ENCODE measurements at places on chromosomes 12 and 14.

GRCh38 chr12:77837876-77838291, 7.2 kb downstream of the NAV3 start:
- H3K4me3 ChIP-seq: no peak overlapping the region
- no peaks in the 10 kb centered on the region for H3K4me1 ChIP-seq
- no peaks in the 10 kb centered on the region for H3K27me3 ChIP-seq
- no peak overlapping the region for H3K27ac ChIP-seq
- no peaks in the 10 kb centered on the region for H3K36me3 ChIP-seq
- no peak for DNase-seq

DNA sequence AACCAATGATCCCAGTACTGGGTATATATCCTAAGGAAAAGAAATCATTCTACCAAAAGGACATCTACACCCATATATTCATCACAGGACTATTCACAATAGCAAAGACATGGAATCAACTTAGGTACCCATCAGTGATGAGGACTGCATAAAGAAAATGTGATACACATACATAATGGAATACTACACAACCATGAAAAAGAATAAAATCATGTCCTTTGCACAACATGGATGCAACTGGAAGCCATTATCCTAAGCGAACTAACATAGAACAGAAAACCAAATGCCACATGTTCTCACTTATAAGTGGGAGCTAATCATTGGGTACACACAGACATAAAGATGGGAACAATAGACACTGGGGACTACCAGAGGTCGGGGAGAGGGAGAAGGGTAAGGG, 86.0 kb upstream of the LGR5 start:
- H3K4me1 ChIP-seq: no peaks in the 10 kb centered on the region
- no peak for DNase-seq
- H3K36me3 ChIP-seq: no peaks in the 10 kb centered on the region
- no peak overlapping the region for H3K4me3 ChIP-seq

DNA sequence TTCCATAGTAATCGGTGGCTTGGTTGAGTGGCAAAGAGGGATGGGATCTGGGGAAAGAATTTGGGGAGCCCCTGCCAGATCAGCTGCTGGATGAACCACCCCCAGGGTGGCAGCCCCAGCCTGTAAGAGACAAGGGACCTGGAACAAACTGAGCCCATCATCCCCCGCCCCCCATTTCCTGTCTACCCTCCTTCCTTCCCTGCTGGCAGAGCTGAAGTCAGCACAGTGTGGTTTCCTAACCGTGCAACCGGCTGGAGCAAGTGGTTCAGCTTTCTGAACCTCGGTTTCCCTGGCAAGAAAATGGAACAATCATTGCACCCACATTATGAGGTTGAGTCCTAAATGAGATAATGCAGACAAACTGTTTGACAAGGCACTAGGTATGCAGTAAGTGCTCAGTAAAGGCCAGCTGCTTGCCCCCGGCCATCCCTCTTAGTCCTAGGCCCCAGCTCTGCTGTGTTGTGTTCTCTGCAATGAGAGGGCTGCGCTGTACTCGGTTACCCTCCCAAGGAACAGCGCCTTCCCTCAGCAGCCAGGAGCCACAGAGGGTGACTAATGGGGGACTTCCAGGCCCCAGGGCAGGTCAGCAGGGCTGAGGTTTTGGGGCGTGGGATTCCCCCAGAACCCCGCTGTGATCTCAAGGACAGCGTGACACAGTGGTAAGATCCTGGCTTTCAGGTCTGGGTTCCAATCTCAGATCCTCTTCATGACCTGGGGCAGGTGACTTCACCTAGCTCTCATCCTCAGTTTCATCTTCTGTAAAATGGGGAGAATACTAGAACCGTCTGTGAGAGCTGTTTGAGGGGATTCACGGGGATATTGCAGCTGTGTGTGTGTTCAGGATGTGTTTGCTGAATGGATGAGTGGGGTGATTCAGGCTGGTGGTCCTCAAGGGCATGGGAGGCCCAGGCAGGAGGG, 16.5 kb downstream of the SELPLG start:
- peaks cover 10% of the 10 kb centered on the region for H3K4me1 ChIP-seq
- no peaks in the 10 kb centered on the region for H3K27me3 ChIP-seq
- no peak overlapping the region for H3K4me3 ChIP-seq
- H3K27ac ChIP-seq: no peak overlapping the region

DNA sequence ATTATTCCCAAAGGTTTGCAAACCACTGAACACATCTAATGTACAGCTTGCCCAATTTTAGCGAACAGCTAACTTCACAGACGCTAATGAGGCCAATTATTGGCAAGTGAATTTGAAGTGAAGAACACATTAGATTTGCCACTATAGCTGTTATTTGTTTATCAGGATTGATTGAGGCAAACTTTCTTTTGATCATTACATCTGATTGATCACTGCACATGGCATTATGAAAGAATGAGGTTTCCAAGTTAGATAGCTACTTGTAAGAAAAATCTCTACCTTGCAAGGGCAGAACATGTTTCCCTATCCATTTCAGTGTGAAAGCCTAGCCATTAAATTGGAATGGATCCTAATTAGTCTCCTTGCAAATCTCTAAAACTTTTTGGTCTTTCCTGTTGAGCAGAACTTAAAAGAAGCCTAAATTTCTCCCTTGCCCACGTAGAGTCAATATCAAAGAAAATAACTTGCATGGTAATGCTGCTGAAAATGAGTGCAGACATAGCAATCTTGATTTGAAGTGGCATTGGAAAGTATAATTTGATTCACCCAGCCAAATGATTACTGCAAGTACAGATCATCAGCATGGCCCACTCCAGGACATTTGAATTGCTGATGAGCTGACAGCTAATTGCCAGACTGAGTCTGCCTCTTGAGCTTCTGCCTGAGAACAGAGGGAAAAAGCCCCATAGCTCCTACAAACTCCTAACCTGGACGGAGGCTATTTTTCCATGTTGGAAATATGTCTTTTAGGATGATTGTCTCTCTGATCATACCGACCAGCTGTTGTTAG, 98.6 kb downstream of the TPH2 start:
- H3K4me3 ChIP-seq: no peak overlapping the region
- H3K4me1 ChIP-seq: no peaks in the 10 kb centered on the region
- DNase-seq: no peak
- H3K27me3 ChIP-seq: no peaks in the 10 kb centered on the region

DNA sequence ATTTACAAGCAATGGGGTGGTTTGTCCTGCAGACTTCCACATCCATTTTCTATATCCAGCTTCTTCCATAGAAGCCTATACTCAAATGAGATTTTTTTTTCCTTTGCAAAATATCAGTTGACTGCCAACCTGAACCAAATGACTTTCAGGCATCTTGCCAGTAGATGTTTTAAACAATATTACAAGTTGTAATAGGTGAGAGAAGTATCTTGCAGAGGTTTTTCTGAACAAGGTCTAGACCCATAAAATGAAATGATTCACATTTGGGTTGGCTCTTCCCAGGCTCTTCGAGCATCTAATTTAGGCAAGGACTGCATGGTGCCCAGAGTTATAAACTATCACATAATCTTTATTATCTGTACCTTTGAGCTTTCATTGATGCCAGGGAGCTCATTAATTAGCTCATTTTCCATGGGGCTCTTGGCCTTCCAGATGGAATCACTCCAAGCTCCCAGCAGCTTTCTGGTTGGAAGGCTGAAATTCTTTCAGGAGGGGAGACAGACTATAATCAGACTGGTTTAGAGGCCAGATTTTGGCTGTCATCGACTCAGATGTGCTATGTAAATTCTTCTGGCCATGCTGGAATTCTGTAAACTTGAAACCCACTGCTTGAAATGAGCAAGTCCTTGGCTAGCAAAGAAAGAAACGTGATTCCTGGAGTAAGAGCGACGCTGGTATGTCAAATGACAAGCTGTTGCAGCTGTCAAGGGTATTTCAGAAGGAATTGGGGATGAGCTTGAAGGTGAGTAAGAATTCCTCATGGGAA, 32.2 kb upstream of the DICER1 start:
- H3K27ac ChIP-seq: no peak overlapping the region
- H3K4me3 ChIP-seq: no peak overlapping the region
- H3K4me1 ChIP-seq: peaks cover 18% of the 10 kb centered on the region

DNA sequence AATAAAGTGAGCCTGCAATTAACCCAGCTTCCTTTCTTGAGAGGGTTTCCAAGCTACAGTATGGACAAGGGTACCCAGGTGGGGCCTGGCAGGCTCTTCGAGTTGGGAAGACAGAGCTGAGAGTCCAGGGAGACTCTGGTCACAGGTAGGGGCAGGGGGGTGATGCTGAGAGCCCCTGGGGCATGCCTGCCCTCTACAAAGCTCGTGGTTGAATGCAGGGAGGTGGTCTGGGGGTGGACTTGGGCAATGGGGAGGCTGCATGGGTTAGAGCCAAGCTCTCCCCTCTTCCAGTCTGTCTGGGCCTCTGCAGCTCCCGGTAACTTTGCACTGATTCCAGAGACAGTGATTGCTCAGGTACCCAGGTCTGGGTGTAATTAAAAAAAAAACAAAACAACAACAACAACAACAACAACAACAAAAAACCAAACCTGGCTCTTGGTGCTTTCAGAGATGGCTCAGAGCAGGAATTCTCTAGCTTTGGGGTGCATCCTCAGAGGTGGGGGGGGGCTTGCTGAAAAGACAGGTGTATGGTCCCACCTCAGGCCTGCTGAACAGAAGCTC, 30.8 kb upstream of the PPP2R5C start:
- H3K4me3 ChIP-seq: no peak overlapping the region
- peak overlapping the region; percentile 15 for H3K27ac ChIP-seq
- H3K4me1 ChIP-seq: peaks cover 16% of the 10 kb centered on the region
- no peaks in the 10 kb centered on the region for H3K36me3 ChIP-seq
- DNase-seq: peak; percentile 79

DNA sequence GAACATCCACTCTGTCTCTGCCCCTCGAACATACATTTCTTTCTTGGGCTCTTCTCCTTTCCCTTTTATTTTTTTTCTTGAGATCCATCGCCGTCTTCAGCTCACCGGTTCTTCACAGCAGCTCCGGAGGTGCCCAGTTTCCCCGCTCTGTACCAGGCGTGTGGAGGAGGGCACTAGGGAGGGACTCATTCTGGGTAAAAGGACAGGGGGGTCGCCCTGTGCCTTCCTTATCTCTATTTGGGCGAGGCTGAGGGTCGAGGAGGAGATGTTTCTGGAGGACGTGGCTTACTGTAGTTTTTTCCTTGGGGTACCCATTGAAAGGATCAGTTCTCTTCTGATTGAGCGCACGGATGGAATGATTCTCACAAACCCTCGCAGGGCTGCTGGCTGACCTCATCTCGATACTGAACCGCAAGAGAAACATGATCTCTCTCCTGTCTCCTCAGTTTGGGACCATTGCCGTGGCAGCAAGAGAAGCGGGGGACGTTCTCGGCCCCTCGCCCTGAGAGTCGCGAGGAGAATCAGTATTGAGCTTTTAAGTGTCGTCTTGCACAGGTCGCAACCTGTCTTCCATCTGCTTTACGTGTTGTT, 386 bp downstream of the LIN52 start:
- H3K27me3 ChIP-seq: no peaks in the 10 kb centered on the region
- peak overlapping the region; percentile 57 for H3K4me3 ChIP-seq
- peaks cover 24% of the 10 kb centered on the region for H3K4me1 ChIP-seq
- no peaks in the 10 kb centered on the region for H3K36me3 ChIP-seq

DNA sequence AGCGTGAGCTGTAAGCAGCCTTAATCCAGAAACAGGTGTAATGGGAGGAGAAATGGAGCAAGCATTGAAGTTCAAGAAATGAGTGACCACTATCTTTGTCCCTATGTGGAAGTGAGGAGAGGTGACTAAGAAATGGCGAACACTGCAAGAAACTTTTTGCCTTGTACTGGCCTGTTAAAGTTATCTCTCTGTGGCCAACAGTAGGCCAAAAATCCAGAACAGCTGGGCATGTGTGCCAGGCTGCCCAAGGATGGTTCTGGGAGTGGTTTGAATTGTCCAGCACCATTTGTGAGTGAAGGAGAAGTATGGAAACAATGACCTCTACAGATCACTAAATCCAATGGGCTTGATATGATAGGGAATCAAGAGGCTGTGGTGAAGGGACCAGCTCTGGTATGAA, 83.3 kb upstream of the FRMD6 start:
- H3K36me3 ChIP-seq: no peaks in the 10 kb centered on the region
- H3K27ac ChIP-seq: no peak overlapping the region
- H3K4me3 ChIP-seq: no peak overlapping the region
- H3K27me3 ChIP-seq: no peaks in the 10 kb centered on the region
